Activated CD8-positive, alpha-beta T cell treated with anti-CD3 and anti-CD28 coated beads, Interleukin-2, amount 10 ng/mL, durations not matched to agents 7 days and 5 days (primary cell): ENCODE measurements at places on chromosomes 11 and 22. TPM values are rescaled to one million over a fixed set of nuclear protein-coding genes. Genes with fewer than 3 reads are reported as not detected.

GRCh38 chr11:13701506-13701905 lies 33.0 kb downstream of the FAR1 start:
- no peaks in the 10 kb centered on the region for H3K4me1 ChIP-seq
- H3K27me3 ChIP-seq: no peaks in the 10 kb centered on the region
- no peak overlapping the region for H3K27ac ChIP-seq
- H3K36me3 ChIP-seq: peaks cover 31% of the 10 kb centered on the region
- no peak for DNase-seq
- no peak overlapping the region for H3K4me3 ChIP-seq

- no peak overlapping the region for H3K4me3 ChIP-seq
- H3K36me3 ChIP-seq: peaks cover 35% of the 10 kb centered on the region
- no peaks in the 10 kb centered on the region for H3K27me3 ChIP-seq
- H3K4me1 ChIP-seq: peaks cover 11% of the 10 kb centered on the region
Measured at GRCh38 chr11:10490398-10491241, 35.6 kb downstream of the AMPD3 start.

DNA sequence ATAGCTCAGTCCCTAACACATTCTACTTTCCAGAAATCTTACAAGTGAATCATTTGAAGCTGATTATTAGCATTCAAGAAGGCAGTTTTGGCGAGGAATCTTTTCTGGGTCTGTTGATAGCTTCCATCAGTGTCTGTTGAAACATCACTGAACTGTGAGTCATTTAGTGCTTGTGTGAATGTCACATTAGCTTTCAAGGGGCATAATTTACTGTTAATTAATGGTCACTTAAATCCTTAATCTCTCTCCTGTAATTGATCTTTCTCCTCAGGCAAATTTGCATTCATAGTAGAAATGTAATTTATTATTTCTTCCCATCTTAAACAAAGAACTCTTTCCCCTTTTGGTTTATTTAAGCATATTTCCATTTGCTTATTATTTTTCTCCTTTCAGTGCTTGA lies 2.6 kb downstream of the HTR3B start:
- no peaks in the 10 kb centered on the region for H3K4me1 ChIP-seq
- H3K4me3 ChIP-seq: no peak overlapping the region
- H3K27me3 ChIP-seq: peaks cover 26% of the 10 kb centered on the region
- no peak for DNase-seq
- no peak overlapping the region for H3K27ac ChIP-seq

DNA sequence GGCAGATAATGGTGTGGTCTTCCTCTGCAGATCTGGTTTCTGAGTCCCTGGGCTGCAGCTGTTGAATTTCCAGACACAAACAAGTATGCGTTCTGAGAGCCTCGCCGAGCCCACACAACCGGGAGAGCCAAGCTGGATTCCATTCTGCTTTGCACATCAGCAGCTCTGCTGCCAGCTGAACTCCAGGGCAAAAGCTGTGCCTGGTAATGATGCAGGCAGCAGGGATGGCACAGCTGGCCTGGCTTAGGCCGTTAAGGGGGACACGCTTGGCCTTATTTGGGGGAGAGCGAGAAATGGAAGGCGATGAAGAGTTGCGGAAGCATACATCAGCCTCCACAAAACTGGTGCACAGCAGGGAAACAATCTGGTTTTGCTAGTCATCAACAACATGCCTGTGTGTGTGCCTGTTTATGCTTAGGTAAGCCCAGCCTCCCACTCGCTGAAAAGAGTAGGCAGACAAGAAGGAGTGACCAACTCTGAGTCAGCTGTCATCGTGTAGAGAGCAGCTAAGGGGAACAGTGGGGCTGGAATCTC lies 25.1 kb downstream of the ADAMTS8 start:
- H3K4me1 ChIP-seq: peaks cover 13% of the 10 kb centered on the region
- peaks cover 25% of the 10 kb centered on the region for H3K27me3 ChIP-seq
- H3K4me3 ChIP-seq: no peak overlapping the region
- DNase-seq: no peak

DNA sequence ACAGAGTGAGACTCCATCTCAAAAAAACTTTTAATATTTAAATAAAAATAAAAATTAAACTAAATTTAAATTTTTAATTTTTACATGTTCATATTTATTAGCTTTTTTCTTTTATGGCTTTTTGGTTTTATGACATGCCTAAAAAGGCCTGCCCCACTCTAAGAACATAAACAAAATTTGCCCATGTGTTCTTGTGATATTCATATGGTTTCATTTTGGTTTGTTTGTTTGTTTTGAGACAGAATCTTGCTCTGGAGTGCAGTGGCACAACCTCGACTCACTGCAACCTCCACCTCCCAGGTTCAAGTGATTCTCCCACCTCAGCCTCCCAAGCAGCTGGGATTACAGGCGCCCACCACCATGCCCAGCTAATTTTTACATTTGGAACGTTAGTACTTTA lies 27.7 kb downstream of the SUSD2 start:
- H3K36me3 ChIP-seq: no peaks in the 10 kb centered on the region
- no peak overlapping the region for H3K27ac ChIP-seq
- peaks cover 2% of the 10 kb centered on the region for H3K27me3 ChIP-seq

DNA sequence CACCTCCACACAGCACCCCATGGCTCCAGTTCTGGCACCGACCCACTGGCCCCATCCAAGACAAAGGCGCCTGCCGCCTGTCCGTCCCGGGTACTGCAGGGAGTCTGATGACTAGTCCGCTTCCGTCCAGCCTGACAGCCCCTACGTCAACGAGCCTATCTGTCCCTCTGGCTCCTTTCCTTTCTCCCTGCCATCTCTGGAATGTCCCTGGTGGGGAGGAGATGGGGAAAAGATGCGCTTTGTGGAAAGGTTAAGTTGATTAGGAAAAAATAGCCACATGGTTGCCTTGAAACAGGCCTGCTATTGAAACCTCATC lies 10.4 kb downstream of the PDGFB start:
- peaks cover 52% of the 10 kb centered on the region for H3K27me3 ChIP-seq
- peaks cover 41% of the 10 kb centered on the region for H3K4me1 ChIP-seq
- DNase-seq: no peak
- H3K27ac ChIP-seq: no peak overlapping the region
- no peaks in the 10 kb centered on the region for H3K36me3 ChIP-seq

- H3K27me3 ChIP-seq: peaks cover 14% of the 10 kb centered on the region
- no peak overlapping the region for H3K27ac ChIP-seq
- H3K36me3 ChIP-seq: no peaks in the 10 kb centered on the region
- peaks cover 49% of the 10 kb centered on the region for H3K4me1 ChIP-seq
- H3K4me3 ChIP-seq: no peak overlapping the region
Measured at GRCh38 chr11:61700212-61700611, 20.0 kb downstream of the DAGLA start.

DNA sequence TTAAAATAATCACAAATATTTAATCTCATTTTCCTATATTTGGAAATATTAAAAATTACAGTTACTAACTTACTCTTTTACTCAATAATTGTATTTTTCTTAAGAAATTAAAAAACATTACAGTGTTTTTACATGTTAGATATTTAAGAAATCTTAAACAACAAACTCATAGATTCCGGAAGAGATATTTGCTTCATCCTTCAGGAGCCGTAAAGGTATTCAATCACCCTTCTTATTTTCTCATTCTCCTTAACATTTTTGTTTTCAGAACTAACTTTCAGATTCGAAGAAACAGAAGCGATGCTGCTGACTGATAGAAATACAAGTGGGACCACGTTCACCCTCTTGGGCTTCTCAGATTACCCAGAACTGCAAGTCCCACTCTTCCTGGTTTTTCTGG lies at the start of gene OR5D18:
Gene OR5D18 (plus strand): TSS at position 301 of the 400 bp plus-strand sequence. CDS start 0 bp downstream, at position 301.
- no peak within 1 kb of the TSS for H3K27ac ChIP-seq
- H3K36me3 ChIP-seq: no peaks in the 10 kb centered on the region
- no peak for DNase-seq
- no peaks in the 10 kb centered on the region for H3K27me3 ChIP-seq
- no peak within 1 kb of the TSS for H3K4me3 ChIP-seq

The OR8D1 gene
- not detected for total RNA-seq

The EIF1AD gene
- total RNA-seq: 54.2 TPM
